ENCODE measurements at places on chromosomes 6 and 20.

DNA sequence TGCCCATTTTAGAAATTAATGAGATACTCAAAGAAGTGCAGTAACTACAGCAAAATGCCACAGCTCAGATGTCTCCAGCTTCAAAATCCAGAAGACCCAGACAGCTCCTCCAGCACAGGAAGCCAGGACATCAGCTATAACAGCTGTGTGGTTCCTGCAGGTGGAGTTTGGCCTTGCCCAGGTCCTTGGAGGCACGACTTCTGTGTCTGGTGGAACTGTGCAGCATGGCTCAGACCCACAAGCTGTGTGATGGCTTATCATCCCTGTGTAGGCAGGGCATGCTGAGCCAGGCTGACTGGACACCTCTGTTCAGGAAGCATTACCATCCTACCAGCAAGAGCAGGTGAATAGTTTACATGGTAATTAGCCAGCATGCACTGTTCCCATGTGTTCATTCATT is 26.5 kb upstream of the CD93 start:
- no peak for DNase-seq

GRCh38 chr6:34126419-34126818 is 19.5 kb downstream of the GRM4 start:
- DNase-seq: no peak

DNA sequence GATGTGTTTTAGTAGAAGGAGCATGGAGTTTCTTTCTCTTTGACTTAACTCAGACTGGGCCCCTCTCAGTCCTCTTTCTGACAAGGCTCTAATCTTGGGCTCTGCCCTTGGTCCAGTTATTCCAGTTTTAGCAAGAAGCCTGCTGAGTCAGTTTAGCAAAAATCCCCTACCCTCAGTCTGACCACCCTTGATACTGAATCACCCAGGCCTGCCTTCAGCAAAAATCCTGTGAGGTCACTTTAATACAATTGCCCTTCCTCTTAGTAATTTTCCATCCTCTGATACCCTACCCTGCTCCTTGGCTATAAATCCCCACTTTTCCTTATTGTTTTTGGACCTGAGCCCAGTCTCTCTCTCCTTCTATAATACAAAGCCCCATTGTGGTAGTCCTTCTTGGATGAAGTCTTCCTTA is 326.7 kb upstream of the NOX3 start:
- DNase-seq: no peak

DNA sequence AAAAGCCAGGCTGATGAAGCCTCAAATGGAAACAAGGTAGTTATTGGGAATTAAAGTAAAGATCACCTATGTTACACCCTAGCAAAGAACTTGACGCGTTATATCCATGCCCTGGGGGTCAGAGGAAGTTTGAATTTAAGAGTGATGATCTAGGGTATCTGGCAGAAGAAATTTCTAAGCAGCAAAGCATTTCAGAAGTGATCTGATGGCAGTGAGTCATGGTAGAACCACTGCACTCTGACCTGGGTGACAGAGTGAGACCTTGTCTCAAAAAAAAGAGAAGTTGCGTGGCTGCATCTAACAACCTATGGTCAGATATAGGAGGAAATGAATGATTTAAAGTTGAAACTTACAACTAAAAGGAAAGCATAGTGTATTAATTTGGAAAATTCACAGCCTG is 45.2 kb downstream of the SCP2D1 start:
- DNase-seq: no peak

- DNase-seq: no peak
Observed at GRCh38 chr6:15255909-15256395, 10.1 kb downstream of the JARID2 start.

GRCh38 chr6:125112934-125113333 is 40.6 kb upstream of the TPD52L1 start:
- no peak for DNase-seq

DNA sequence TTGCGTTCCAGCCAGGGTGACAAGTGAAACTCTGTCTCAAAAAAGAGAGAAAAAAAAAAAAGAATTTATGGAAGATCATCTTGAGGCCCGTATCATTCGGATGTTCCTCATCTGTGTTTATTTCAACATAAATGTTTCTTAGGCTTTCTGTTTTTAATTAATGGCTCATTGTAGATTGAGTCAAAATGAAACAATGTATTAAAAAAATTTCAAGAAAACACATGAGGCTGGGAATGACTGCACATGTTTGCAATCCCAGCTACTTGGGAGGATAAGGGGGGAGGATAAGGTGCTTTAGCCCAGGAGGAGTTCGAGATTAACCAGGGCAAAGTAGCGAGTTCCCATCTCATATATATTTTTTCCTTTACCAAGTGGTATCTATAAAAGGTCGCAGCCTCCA is 47.3 kb downstream of the ITCH start:
- no peak for DNase-seq

DNA sequence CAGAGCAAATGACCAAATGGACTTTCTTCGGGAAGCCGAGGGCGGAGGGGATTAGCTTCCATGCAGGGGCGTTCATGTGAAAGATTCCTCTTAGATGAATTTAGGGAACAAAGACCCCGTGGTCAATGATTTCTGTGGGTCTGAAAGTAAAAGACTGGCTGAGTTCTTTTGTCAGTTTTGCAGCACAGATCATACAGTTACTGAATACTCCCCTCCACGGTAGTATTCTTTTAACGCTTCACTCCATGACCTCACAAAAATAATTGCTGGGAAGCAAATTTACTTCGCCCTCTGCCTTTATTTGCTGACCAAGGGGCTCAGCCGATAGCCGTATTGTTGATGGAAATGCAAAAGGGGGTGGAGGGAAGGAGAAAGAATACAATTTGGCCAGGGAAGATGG is 86.0 kb upstream of the SALL4 start:
- no peak for DNase-seq

- DNase-seq: no peak
Observed at GRCh38 chr6:7976485-7977056, 66.0 kb upstream of the TXNDC5 start.

DNA sequence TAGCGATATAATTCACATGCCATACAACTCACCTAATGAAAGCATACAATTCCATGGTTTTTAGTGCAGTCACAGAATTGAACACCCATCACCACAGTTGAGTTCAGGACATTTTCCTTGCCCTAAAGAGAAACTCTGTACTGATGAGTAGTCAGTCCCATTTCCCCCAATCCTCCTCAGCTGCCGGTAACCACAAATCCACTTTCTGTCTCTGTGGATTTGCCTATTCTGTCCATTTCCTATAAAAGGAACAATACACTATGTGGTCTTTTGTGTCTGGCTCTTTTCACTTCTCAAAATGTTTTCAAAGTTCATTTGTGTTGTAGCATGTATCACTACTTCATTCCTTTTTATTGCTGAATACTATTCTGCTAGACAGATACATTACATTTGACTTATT is 67.9 kb upstream of the TGM3 start:
- DNase-seq: no peak

- no peak for DNase-seq
Observed at GRCh38 chr20:8255945-8256632, 124.0 kb downstream of the PLCB1 start.

DNA sequence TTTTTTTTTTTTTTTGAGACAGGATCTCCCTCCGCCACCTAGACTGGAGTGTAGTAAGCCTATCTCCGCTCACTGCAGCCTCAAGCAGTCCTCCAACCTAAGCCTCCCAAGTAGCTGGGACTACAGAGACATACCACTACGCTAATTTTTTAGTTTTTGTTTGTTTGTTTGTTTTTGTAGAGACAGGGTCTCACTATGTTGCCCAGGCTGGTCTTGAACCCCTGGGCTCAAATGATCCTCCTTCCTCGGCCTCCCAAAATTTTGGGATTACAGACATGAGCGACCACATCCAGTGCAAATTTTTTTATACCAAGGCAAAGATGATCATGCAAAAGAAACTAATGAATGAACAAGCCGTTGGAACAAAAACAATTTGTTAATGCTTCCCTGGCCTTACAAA is 5.3 kb downstream of the FUCA2 start:
- no peak for DNase-seq

GRCh38 chr20:45578231-45578630 is 853 bp downstream of the WFDC8 start:
- DNase-seq: no peak

DNA sequence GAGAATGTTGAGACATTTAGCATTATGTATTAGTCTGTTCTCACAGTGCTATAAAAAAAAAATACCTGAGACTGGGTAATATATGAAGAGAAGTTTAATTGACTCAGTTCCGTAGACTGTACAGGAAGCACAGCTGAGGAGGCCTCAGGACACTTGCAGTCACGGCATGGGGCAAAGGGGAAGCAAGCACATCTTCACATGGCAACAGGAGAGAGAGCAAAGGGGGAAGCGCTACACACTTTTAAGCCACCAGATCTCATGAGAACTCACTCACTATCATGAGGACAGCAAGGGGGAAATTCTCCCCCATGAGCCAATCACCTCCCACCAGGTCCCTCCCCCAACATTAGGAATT is 26.8 kb upstream of the TFAP2A start:
- DNase-seq: no peak

DNA sequence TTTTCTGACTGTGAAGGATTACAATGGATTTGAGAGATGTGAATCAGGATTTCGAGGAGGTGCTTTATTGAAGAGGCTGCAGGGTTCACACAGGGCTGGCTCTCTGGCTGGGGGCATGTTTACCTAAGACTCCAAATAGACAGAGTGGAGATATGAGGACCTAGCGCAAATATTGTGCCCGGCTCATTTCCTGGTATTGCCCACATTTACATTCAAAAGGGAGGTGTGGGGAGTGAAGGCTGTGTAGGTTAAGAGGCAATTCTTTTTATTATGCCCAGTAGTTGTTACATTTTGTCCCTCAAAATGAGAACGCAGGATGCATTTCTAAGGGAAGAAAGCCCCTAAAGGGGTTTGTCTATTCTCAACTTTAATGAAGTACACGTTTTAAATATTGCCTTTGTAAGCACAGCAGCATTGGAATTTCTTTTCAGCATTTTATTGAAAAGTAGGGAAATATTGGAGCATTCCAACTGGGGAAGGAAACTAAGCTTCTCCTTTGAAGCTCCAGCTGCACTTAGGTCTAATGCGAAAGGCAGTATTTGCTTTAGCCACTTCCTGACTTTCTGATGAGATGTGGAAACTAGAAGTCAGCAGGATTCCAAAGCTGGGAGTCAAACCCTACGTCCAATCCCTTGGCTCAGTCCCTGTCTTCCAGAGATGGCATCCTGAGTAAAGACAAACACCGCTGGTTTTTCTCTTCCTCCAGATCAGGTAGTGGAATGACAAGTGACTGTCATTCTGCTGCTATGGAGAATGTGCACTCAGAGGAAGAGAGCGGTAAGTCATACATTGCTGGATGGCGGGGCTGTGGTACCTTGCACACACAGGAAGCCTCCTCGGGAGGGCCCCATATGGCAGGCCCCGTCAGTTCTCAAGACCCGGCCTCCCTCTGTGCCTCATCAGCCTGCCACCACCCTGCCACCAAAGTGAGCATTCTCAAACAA is 70.7 kb downstream of the MYB start:
- DNase-seq: no peak

GRCh38 chr20:6870559-6870958 is 103.1 kb downstream of the BMP2 start:
- DNase-seq: no peak

GRCh38 chr20:63701051-63701328 is 4.5 kb downstream of the TNFRSF6B start:
- no peak for DNase-seq

DNA sequence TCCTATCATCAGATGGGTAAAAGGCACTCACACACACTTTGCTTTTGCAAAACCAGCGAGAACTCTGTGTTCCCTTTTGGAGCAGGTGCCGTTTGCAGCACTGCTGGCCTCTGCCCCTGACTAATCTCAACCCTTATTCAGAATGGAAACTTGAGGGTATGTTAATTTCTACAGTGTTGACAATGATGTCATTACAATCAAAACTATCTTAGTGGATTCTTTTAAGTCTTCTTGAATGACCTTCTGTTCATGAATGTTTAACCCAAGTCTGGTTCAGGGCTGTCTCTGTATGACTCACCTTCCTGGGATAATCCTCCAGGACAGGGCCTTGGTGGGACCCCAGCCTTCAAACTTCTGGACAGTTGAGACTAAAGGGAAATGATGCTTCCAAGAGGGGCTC is 197.9 kb downstream of the CDH4 start:
- no peak for DNase-seq

DNA sequence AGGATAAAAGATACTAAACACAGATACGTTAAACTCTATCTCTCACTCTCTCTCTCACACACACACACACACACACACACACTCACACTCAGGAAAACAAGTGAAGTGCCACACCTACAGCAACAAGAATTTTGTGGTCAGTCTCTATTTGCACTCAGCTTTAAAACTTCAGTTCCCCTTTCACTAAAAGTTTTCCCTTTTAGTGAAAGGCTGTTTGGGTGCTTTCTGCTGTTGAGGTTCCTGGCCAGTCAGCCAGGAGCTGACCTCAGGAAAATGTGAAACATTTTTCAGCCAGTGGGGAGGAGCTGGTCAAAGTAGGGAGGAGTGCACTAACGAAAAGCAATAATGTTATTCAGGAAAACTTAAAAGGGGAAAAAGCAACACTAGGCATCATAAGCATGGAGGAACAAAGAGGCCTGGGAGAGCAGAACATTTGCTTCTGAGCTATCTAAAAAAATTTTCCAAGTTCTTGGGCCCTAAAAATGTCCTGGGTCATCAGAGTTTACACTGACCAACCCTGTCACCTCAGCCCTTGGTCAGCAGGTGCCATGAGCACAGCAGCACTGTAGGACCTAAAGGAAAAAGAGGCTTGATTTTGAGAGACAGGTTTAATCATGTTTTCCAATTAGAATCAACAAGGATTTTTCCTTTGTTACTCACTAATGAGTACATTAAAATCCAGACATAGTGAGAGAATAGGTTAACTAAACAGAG is 30.7 kb upstream of the NT5E start:
- DNase-seq: no peak

GRCh38 chr6:33156561-33156960 is 35.7 kb downstream of the COL11A2 start:
- DNase-seq: no peak

- DNase-seq: no peak
Observed at GRCh38 chr6:93272211-93272610, 147.1 kb downstream of the EPHA7 start.

DNA sequence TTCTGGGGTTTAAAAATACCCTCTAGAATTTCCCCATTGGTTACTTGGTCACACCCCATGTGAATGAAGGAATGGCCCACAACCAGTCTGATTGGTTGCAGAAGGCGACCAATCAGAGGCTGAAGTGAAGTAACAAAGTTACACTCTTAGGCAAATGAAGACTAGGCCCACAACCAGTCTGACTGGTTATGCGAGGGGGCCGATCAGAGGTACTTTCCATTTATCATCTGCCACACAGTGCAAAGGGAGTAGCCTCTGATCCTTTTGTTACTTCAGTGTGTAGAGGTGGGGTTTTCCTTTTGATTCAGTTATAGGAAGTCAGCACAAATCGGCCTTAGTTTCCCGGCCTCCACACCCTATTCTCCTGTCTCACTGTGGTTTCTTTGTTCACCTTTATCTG is 61.2 kb upstream of the SGK1 start:
- peak; percentile 33 for DNase-seq
